ENCODE measurements at places on chromosomes 13 and 19.

GRCh38 chr13:31111136-31111535 is 50.6 kb downstream of the HSPH1 start:
- DNase-seq: no peak

DNA sequence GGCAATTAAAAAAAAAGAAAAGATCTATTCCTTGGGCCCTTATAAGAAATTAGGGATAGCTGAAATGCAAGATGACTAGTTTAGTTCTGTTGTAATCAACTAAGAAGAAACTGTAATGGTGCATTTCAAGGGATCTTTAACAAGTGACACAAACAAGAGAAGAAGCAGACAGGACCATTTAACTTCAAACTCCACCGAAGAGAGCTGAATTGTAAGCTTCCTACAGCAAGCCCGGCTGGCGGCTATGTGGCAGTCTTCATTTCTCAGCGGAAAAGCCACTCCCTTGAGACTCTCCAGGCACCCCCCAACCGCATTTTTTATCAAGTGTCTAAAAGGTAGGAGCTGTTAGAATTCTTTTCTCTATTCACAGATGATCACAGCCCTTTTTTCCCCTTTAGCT is 305.2 kb upstream of the ZNF507 start:
- no peak for DNase-seq

DNA sequence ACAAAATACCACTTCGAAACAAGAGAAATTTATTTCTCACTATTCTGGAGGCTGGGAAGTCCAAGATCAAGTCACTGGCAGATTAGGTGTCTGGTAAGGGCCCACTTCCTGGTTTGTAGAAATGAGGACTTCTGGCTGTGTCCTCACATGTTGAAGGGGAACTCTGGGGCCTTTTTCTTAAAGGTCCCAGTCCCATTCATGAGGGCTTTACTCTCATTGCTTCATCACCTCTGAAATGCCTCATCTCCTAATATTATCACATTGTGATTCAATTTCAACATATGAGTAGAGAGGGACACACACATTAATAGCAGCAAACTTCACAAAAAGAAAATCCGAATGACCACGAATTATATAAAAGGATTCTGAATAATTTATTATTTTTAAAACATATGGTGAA is 21.6 kb upstream of the SIGLEC14 start:
- no peak for DNase-seq

DNA sequence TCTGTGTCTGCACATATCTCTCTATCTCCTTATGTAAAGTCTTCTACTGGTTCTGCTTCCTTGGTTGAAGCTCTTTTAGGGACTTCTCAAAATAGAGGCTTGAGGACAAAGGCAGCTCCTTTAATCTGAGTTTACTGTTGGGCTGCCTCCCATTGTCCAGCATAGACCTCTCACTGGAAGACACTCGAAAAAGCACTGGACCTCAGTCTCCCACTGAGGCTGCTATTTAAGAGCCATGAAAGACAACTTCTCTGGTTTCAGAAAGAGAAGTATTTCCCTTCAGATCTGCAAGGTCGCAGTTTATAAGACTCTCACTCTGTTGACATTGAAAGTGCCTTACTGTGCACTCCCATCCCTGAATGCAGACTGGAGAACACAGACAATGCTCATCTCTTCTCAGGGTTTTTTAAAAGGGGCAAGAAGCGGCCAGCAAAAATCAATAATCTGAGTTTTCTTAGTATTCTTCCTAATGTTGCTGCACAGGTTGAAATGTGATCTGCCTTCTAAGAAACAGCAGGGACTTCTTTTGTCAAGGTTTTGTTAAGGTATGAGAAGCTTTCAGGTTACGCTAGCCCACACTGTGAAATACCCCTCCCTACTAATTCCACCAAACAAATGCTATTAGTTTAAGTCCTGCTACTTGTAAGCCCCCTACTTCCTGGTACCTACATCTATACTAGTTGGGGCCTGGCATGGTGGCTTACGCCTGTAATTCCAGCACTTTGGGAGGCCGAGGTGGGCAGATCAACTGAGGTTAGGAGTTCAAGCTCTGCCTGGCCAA is 450.0 kb upstream of the SLC10A2 start:
- DNase-seq: no peak

Measured in AG20443 (cell line).